ENCODE measurements at places on chromosomes 3 and 15.

- no peak for DNase-seq
These were observed 163.4 kb downstream of the XXYLT1 start for GRCh38 chr3:195107593-195107992.

DNA sequence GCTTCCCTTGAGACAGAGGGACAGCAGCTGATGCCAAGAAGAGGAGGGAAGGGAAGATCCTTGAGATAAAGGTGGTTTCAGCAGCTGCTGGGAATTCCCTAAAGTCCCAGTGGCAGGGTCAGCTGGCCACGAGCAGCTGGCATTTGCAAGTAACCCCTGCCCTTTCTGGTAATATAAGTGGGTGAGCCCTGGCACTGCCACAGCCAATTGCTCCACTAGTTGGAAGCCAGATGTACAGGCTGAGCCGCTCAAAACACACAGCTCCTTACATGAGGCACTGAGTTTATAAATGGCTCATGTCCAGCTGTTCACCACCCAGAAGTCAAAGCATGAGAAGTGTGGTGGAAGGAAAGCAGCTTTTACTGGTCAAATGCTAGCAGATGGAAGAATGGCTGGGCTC lies 35.4 kb downstream of the PRR20G start:
- no peak for DNase-seq

GRCh38 chr3:13016721-13017255 lies 56.4 kb downstream of the IQSEC1 start:
- no peak for DNase-seq

GRCh38 chr3:178083906-178084866 lies 452.1 kb upstream of the KCNMB2 start:
- DNase-seq, result no peak

- peak; percentile 26 for DNase-seq
These were observed 10.9 kb downstream of the LRRFIP2 start for GRCh38 chr3:37163262-37164015.

GRCh38 chr15:77021803-77022381 lies 27.0 kb downstream of the PSTPIP1 start:
- no peak for DNase-seq

- DNase-seq, result no peak
These were observed 61.9 kb downstream of the REC114 start for GRCh38 chr15:73504885-73505284.

- no peak for DNase-seq
These were observed 11.3 kb downstream of the NBEAL2 start for GRCh38 chr3:46990573-46991374.

DNA sequence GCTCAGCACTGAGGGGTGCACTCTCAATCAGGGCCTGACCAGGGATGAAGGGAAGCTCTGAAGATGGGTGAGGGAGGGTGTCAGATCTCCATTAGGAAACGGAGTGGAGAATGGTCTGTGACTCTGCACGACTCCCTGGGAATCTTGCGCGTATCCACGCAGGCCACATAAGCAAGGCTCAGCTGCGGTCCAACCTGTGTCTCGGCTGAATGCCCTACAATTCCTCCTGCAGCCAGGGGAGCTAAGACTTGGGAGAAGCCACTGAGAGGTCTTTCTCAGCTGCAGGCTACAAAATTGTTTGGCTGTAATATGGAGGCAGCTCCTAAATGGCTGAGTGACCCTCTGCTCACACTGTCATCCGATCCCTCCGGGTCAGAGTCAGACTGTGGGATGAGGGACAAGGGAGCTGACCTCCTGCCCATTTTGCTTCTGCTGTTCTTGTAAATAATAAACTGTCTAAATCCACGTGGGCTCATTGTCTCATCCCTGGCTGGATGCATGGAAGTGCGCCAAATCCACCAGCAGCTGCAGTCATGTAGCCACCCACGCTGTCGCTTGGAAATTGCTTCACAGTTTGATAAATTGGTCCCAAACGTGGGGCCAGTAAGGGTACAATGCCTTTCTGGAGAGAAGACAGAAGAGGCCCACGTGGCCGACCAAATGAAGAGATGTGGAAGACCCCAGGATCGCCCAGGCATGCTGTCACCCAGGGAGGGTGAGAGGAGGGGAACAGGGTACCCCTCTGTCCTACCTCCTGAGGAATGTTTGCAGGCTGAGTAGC lies 30.5 kb downstream of the ALS2CL start:
- DNase-seq, result no peak

GRCh38 chr15:69305204-69305931 lies 6.7 kb downstream of the PAQR5 start:
- no peak for DNase-seq

- no peak for DNase-seq
These were observed 42.0 kb downstream of the LRRFIP2 start for GRCh38 chr3:37132334-37132733.

GRCh38 chr3:149832086-149832485 lies 19.1 kb downstream of the RNF13 start:
- DNase-seq, result no peak

DNA sequence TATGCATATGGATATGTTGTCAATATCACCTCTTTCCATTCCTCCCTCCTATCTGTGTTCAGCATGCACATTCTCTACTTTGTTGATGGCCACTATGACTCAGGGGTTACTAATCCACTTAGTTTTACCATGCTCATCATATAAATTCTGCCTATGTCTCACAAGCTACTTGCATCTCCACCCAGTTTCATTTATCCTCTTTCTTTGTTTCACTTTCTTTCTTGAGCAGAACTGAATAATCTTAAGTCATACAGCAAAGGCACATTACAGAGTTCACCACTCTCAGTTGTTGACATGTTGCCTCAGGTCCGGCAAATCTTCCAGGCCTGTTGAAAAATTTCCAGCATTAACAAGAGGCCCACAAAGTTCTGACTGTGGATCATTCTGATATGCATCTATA lies 71.5 kb downstream of the SSR3 start:
- DNase-seq, result no peak

GRCh38 chr15:48842501-48842900 lies 31.6 kb upstream of the CEP152 start:
- DNase-seq, result no peak

GRCh38 chr3:184129012-184129411 lies 6.1 kb upstream of the EIF2B5 start:
- peak; percentile 59 for DNase-seq

- no peak for DNase-seq
These were observed 767.1 kb downstream of the NTRK3 start for GRCh38 chr15:87489456-87489855.

- no peak for DNase-seq
These were observed 65.9 kb upstream of the POMGNT2 start for GRCh38 chr3:43171748-43172147.

- peak; percentile 64 for DNase-seq
These were observed 40.6 kb upstream of the SEC22A start for GRCh38 chr3:123161167-123161566.

GRCh38 chr3:26639339-26639738 lies 16.8 kb downstream of the LRRC3B start:
- DNase-seq, result no peak

- DNase-seq, result no peak
These were observed 25.0 kb downstream of the MYLK start for GRCh38 chr3:123859177-123859576.

GRCh38 chr3:143301031-143301901 lies 181.7 kb downstream of the CHST2 start:
- no peak for DNase-seq

Data from WTC11 (cell line).